ENCODE measurements at places on chromosomes 6 and 20. TPM values are rescaled to one million over a fixed set of nuclear protein-coding genes. Genes with fewer than 3 reads are reported as not detected.
A peak's percentile ranks its signal among the peaks of the same experiment; 100 is the strongest.

DNA sequence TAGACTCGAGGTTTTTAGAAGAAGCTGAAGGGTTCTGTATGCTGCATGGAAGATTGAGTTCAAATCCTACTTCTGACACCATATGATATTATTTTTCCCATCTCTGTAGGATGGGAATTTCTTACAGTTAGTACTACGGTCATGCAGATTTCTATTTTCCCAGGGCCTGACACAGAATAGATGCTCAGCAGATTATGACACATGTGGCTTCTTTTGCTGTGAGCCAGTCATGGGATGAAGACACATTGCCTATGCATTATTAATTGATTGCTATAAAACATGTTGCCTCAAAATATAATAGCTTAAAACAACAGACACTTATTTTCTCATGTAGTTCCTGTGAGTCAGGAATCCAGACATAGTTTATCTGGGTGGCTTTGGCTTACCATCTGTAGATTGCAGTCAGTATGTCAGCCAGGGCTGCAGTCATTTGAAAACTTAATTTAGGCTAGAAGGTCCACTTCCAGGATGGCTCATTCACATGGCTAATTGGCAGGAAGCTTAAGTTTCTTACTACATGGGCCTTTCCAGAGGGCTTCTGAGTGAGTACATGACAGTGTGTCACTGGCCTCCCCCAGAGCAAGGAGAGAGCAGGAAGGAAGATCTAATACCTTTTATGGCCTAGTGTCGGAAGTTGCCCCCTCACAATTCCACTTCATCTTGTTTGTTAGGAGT, 29.5 kb downstream of the TOP1 start:
- no peak for DNase-seq

- DNase-seq = no peak
Observed at GRCh38 chr6:123810214-123810613, 6.5 kb downstream of the NKAIN2 start.

The WFDC5 gene
- polyA plus RNA-seq = not detected

The MATN4 gene
- not detected for polyA plus RNA-seq

DNA sequence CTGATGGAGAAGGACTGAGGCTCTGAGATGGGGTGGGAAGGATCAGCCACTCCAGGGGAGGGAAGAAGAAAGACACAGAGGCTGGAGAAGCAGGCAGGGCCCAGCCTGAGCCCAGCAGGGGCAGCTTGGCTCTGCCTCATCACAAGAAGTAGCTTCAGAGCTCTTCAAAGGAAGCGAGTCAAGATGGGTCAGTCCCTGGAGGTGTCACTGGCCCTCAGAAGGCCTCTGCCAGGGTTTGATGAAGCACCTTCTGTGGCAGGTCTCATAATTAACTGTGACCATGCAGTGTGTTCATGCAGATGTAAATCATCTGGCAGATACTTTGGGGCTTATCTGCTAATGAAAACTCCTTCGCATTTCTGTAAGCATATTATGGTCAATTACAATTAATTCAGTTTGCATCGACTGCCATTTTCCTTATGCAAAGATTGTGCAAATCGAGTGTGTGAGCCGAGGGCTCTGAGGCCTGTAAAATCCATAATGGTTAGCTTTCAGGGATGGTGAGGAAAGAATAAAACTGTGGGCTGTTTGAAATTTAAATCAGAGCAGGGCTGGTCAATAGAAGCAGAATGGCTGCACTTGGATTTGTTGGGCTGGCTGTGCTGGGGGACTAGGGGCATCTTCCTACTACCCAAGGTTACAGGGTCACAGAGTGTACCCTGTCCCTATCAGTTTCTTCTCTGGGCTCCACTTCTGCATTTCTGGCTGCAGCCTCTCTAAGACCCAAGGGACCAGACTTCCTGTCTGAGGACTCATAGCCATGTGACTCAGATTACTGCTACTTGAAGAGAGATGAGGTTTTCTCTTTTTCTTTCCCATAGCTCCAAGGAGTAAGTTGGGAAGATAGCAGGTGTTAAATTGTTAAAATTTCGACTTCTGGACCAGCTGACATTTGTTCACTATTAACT, 376.6 kb downstream of the DHX35 start:
- no peak for DNase-seq

- DNase-seq = no peak
Observed at GRCh38 chr20:23265226-23265625, 85.4 kb upstream of the NXT1 start.

DNA sequence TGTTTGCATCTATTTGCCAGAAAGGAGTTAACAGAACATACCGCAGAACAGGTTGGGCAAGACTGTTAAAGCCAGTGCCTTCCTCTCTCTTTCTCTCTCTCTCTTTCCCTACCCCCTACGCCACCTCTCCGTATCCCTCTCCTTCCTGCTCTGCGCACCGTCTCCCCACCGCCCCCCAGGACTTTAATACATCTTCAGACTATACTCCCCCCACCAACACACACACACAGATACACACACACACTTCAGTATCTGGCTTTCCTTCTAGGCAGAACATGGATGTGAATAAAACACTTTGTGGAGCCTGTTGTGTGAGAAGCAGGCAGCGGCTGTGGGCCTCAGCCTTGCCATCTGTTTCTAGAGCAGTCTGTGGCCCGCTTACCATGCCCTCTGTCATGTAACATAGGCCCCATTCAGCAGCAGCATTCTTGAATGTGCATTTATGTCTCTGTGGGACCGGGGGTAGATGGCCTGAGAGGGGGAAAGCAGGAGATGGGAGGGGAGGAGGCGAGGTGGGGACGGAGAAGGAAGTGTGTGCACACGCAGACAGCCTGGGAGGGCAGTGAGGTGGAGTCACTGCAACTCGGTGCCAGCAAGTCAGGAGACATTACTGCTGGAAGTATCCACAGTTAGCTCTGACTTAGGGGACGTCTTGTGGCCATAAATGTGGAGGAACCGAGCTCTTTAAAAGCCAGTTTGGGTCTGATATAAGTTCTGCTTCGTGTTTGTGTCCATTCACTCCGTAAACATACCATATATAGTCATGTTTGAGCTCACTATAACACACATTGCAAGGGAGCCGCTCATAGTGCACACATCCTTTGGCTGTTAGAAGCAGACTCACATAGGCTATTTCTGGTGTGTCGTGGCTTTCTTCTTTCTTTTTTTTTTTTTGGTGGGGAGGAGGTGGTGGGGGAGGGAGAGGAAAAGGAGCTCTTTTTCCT, 38.4 kb downstream of the RREB1 start:
- DNase-seq = peak; percentile 52

GRCh38 chr6:125431971-125432370, 130.2 kb upstream of the HDDC2 start:
- DNase-seq = no peak

GRCh38 chr6:87742106-87742505, 40.1 kb upstream of the AKIRIN2 start:
- DNase-seq = no peak

The ULBP1 gene
- polyA plus RNA-seq = not detected

DNA sequence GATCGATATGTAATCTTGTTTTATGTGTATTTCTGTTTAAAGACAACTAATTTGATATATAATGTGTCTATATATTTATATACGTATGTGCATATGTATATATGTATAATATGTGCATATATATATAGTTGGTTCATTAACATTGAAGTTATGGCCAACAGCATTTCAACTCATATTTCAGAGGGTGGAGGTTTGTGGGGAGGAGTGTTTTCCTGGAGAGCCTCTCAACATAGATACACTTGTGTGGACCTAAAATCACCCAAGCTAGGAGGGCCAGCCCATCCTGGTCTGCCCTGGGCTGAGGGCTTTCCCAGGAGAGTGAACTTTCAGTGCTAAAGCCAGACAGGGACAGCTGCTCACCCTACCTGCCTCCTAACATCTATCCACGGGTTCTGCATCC, 68.8 kb downstream of the TMEM242 start:
- no peak for DNase-seq

- DNase-seq = no peak
Observed at GRCh38 chr6:82951389-82951788, 114.3 kb downstream of the UBE3D start.

GRCh38 chr20:58377766-58378401, 11.1 kb upstream of the VAPB start:
- DNase-seq = peak; percentile 24

DNA sequence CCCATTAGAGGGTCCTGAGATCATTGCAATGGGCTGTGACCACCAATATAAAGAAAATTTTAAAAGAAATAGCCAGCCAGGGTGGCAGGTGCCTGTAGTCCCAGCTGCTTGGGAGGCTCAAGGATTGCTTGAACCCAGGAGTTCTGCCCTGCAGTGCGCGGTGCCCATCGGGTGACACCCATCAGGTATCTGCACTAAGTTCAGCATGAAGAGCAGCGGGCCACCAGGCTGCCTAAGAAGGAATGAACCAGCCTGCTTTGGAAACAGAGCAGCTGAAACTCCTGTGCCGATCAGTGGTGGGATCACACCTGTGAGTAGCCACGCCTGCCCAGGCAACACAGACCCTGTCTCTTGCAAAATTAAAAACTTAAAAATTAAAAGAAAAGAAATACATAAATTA, 102.5 kb upstream of the FOXC1 start:
- DNase-seq = no peak

DNA sequence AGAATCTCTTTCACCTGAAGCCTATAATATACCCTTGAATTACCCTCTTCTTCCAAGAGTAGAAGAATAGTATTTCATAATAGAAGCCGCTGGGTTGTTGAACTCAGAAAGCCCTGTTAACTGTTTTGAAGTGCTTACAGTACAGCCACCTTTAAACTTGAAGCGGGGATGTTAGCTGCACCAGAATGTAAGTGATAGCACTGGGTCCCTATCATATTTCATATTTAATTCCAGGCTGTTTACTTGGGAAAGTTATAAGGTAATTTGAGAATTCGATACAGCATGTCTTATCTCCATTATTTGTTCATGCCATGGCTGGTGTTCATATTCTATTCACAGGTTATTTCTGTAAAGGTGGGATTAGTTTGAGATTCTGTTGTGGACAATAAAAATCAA, 63.5 kb upstream of the VSTM2L start:
- DNase-seq = no peak

DNA sequence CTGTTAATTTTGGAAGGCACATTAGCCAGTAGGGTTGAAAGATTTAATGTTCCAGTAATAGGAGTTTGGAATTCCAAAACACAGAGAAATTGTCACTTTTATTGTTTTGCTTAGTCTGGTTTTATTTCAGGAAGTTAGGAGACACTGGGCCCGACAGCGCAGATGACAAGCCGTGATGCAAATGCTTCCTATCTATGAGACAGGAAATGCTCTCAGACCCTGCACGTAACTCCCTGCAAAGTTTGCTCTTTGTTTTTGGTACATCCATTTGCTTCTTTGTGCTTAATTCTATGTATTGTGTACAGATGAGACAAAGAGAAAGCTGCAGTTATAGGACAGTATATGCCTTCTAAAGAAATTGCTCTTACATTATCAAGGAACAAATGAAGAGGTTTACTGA, 201.6 kb upstream of the SGK1 start:
- peak; percentile 66 for DNase-seq

DNA sequence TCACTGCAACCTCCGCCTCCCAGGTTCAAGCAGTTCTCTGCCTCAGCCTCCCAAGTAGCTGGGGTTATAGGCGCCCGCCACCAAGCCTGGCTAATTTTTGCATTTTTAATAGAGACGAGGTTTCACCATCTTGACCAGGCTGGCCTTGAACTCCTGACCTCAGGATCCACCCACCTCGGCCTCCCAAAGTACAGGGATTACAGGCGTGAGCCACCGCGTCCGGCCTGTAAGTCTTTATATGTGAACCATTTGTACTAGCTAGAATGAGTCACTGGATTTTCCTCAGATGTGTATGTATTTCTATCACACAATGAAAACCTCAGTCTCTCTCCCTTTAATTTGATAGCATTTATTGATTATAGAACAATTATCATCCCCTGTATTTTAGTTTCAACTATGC, 34.0 kb downstream of the ITCH start:
- DNase-seq = no peak

DNA sequence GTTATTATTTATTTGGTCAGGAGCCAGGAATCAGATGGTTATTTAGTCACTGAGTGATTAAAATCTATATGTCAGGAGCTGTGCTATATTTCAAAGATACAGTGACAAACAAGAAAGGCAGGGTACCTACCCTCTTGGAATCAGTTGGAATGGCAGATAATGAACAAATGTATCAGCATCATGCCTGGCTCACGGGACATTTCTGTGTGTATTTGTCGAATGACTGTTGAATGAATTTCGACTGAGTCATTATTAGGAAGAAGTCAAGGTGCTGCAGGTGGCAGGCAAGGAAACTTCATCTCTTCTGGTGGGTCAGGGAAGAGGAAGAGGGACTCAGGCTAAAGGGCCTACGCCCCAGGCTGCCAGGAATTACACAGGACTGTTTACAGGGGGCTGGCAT, 13.6 kb downstream of the PKIG start:
- no peak for DNase-seq

GRCh38 chr6:3797231-3798054, 45.9 kb upstream of the PXDC1 start:
- no peak for DNase-seq

The HAO1 gene
- polyA plus RNA-seq = 0.07 TPM

GRCh38 chr6:125944434-125944816, 12.1 kb upstream of the HINT3 start:
- DNase-seq = peak; percentile 78

DNA sequence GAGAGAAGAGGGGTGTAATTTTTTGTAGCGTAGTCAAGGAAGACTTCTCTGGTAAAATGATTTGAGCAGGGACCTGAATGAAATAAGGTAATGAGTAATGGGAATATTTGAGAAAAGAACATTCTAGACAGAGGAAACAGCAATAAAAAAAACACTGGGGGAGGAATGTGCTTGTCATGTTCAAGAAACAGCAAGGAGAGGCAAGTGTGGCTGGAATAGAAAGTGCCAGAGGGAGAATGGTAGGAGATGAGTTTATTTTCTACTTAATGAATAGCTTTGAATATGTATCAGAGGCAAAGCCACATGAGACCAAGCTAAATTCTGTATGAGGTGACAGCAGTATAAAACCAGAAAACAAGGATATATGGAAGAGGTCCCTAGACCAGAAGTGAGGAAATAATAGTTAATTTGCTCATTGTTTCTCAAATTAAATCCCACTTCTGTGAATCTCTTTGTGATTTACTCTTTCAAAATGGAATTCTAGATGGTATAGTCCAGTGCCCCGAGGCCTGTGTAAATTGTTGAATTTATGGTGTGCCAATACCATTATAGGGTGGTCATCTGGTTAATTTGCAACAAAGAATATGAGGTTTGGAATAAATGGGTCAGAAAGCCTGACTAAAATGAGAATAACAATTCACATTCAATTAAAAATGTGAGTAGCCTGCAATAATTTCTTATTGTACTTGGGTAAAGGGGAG, 170.2 kb downstream of the CDKAL1 start:
- no peak for DNase-seq

GRCh38 chr20:59603176-59603575, 1.2 kb upstream of the PHACTR3 start:
- no peak for DNase-seq

Measured in adrenal gland (tissue), 19 donors.